ENCODE measurements at places on chromosomes 4 and X.
A peak's percentile ranks its signal among the peaks of the same experiment; 100 is the strongest.

- DNase-seq: no peak
Measured at GRCh38 chrX:39020051-39020669, 218.9 kb downstream of the MID1IP1 start.

DNA sequence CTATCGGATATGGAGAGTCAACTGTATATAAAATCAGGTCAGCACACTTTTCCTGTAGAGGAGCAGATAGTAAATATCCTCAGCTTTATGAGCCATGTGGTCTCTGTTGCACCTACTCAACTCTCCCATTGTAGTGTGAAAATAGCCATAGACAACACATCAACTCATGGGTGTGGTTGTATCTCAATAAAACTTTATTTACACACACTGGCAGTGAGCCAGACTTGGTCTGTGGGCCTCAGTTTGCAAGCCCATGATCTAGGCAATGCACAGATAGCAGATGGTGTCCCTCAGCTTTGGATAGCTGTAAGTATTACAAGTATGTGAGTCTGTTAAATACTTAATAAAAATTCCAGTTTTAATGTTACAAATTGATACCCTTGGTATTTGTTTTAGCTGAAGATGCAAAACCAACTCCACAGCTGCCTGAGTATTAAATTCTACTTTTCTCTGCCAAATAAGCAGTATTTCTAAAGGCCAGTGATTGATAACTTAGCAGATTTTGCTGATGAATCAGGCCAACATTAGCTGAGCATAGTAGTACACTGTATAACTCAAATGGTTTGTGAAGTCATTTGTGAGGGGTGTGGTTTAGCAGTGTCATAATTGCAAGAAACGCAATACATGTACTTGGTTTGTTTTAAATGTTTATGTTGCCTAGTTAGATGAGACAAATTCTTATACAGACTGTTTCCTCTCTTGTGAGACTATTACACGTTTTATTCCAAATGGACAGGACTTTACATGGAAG, 87.3 kb downstream of the GPR143 start:
- no peak for DNase-seq

DNA sequence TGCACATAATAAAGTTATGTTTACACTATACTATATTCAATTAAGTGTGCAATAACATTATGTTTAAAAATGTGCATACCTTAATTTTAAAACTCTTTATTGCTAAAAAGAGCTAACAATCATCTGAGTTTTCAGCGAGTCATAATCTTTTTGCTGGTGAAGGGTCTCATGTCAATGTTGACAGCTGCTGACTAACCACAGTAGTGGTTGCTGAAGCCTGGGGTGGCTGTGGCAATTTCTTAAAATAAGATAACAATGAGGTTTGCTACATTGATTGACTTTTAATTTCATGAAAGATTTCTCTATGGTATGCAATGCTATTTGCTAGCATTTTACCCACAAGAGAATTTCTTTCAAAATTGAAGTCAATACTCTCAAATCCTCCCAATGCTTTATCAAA, 58.6 kb downstream of the C4orf46 start:
- no peak for DNase-seq

GRCh38 chr4:156176896-156177295, 223.2 kb upstream of the CTSO start:
- no peak for DNase-seq

DNA sequence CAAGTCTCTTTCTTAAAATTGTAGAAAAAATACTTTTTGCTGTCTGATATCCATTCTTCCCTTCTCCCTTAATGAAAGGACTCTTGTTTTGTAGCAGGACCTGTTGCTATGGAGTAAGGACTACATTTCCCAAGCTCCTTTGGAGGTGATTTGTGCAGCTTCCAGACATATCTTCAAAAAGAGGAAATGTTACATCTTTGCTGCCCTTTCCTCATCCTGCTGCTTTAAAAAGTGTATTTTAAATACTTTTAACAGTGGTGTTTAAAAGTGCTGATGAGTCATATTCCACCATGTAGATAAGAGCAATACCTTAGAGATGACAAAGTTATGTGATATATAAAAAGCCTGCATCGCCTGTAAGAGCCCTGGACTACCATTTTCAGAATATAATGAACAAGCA, 98.7 kb downstream of the CFAP299 start:
- no peak for DNase-seq

- no peak for DNase-seq
Measured at GRCh38 chr4:67581208-67581857, 22.8 kb downstream of the STAP1 start.

DNA sequence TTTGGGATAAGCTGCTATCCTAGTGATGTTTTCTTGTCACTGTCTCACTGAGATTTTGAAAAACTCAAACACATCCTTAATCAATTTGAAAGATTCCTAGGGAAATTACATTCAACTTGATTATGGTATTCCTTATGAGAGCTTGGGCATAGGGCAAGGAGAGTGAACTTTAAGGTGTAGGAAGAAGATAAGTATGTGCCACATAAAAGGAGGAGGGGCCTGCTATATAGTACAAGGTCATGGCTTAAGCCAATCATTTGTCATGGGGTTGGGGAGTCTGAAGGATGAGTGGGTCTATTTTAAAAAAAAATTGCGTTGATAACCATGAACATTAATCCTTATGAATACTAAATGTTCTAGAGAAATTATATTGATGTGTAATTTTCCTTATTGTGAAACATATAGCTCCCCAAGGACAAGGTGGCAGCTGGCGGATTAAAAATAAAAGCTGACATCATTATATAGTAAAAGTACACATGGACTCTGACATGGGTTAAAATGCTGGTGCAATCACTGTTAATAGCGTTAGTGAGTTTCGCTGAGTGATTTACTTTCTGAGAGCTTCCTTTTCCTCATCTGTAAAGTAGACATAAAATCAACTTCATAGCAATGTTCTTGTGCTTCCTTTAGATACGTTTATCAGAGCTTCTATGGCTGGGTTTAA, 17.4 kb downstream of the GALNT7 start:
- DNase-seq: no peak

- DNase-seq: no peak
Measured at GRCh38 chr4:96228463-96228862, 388.6 kb downstream of the PDHA2 start.

DNA sequence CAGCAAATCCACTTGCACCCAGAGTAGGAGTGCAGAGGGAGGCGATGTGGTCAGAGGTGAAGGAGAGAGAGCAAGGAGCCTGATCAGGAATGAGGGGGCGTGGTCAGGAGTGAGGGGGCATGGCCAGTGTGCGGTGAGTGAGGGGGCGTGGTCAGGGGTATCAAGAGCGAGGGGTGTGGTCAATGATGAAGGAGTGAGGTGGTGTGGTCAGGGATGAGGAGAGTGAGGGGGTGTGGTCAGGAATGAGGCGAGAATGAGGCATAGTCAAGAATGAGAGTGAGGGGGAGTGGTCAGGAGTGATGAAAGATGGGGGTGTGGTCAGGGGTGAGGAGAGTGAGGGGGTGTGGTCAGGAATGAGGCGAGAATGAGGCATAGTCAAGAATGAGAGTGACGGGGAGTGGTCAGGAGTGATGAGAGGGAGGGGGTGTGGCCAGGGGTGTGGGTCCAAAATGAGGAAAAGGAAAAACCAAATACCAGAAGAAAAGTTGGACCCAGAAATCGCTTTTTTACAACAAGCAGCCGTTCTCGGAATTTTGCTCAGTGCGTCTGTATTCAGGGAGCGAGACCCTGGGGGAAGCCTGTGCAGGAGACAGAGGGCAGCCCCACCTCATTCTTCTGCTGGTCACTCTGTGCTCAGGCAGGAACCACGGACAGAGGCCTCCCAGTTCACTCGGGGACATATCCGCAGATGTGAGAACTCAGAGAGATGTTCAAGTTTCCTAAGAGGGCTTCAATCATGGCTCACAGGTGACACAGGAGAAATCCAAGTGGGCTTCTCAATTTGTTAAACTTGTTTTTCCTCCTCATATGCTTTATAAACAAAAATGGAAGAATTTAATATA, 47.5 kb downstream of the MAGEA1 start:
- DNase-seq: no peak

DNA sequence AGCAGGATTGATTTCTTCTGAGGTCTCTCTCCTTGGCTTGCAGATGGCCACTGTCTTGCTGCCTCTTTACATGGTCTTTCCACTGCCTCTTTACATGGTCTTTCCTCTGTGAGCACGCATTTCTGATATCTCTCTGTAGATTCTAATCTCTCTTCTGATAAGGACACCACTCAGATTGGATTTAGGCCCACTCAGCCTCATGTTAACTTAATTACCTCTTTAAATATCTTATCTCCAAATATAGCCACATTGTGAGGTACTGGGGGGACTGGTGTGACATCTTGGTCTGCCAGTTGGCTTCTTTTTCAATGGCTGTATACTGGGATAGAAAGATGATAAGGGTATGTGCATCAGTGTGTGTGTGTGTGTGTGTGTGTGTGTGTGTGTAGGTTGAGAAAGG, 153.7 kb downstream of the AWAT2 start:
- no peak for DNase-seq

DNA sequence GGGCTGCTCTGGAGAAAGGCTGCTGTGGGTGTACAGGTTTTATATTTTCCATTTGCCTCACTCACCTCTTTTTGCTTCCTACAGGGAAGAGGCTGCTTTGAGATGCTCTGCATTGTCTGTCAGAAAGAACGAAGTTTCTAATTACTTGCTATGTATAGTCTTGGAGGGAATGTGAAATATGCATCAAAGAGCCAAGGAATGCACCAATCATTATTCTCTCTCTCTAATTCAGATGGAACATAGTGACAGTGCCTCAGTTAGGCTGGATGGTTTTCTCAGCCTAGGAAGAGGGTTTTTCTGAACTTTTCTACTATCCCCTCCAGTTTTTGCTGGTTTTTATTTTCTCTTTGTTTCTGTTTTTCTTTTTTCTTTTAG, 106.8 kb upstream of the SLC4A4 start:
- DNase-seq: no peak

DNA sequence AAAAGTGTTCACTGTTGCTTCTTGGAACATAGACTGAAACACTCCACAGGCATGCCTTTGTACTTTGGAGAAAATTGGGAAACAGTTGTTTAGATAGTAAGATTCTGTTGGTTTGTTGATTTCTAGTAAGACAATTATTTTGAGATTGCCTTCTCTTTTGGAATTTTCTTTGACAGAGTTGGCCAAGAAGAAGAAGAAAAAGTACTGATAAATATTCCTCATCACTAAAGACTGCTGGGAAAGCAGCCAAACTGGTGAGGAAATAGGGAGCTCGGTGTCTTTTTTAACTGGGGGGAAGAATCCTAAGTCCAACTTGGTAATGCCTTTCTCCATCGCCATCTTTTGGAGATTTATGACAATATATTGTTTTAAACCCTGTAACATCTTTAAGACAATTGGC, 370.7 kb downstream of the GPAT3 start:
- no peak for DNase-seq

DNA sequence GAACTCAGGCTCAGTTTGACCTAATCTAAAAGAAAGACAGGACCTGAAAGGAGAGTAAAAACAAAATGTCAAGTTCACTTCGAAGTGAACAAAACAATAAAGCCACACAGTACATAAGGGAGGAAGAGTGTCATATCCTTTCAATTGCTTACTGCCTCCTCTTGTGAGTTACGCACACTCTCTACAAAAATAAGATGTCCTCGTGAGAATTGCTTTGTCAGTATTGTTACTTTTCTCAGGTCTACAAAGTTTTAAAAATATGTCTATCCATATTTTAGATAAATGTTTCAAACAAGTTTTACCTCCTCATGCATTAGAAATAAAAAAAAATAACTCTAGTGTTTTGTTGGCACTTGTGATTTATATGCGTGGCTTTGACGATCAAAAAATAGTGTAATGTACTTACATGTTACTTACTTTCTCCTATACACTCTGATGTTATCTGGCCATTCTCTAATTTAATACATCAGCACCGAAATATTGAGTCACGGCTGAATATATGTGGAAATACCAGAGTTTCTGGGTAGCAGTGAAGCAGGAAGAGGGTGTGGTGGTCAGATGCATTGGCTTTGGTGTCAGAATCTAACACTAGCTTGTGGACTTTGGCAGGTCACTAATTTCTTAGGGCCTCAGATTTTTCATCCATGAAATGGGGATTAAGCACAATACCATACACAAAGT, 8.1 kb upstream of the MRPL1 start:
- peak; percentile 64 for DNase-seq

- DNase-seq: no peak
Measured at GRCh38 chr4:187479511-187479910, 516.1 kb upstream of the ZFP42 start.

GRCh38 chrX:44705817-44706551, 137.8 kb upstream of the DUSP21 start:
- DNase-seq: no peak

DNA sequence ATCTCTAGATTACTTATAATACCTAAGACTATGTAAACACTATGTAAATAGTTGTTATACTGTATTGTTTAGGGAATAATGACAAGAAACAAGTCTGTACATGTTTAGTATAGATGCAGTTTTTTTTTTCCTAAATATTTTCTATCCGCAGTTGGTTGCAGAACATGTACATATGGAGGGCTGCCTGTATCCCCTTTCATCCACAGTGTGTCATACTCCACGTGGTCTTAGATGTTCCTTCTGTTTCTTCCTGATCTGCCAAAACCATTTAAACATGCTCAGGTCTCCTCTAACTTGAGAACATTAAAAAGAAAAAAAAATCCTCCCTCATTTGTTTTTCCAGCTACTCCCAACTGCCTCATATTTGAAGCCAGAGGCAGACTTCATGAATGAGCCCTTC, 14.0 kb downstream of the OCIAD1 start:
- DNase-seq: no peak

DNA sequence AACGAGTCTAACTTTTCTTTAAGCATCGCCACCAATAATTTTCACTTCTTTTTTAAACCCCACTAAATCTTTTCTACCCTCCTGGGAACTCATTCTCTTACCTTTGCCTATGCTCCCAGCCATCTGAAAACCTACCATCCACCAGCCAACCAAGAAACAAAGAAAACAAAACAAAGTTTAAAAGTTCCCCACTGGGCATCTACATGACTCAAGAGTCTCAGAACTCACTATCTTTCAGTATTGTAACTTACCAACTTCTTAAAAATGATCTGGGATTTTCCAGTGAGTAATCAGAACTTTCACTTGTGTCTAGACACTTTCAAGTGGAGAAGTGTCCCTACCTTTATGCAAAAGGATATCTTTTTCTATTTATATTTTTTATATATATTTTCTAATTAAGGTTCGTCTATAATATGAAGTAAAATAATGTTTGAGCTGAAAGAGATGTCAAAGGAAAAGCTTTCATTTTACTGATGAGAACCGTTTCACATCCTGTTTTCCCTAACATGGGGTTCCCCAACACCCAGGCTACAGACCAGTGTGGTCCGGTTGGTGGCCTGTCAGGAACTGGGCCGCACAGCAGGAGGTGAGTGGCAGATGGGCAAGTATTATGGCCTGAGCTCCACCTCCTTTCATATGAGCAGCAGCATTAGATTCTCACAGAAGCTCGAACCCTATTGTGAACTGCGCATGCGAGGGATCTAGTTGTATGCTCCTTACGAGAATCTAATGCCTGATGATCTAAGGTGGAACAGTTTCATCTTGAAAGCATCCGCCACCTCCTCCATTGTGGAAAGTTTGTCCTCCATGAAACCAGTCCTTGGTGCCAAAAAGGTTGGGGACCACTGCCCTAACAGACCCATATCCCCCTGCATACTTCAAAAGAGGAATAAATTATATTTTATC, 9.8 kb upstream of the TIGD2 start:
- DNase-seq: no peak

- no peak for DNase-seq
Measured at GRCh38 chr4:8600686-8601085, 8.1 kb downstream of the CPZ start.

- no peak for DNase-seq
Measured at GRCh38 chrX:28591542-28591941, 4.3 kb downstream of the IL1RAPL1 start.

- DNase-seq: peak; percentile 14
Measured at GRCh38 chr4:40629401-40630334, at the start of gene RBM47. Gene RBM47 (minus strand): TSS chr4:40629864. CDS start chr4:40438893, 190,971 bp downstream.

- DNase-seq: no peak
Measured at GRCh38 chrX:50905334-50905733, 5.2 kb upstream of the BMP15 start.
